ENCODE measurements at places on chromosomes 7 and 10.

- H3K36me3 ChIP-seq, result peaks cover 16% of the 10 kb centered on the region
- no peaks in the 10 kb centered on the region for H3K4me1 ChIP-seq
- no peak for DNase-seq
These were observed 64.3 kb downstream of the EZH2 start for GRCh38 chr7:148819697-148820360.

GRCh38 chr10:71747039-71747531 lies 26.2 kb downstream of the VSIR start:
- H3K4me1 ChIP-seq, result peaks cover 90% of the 10 kb centered on the region
- peak overlapping the region; percentile 90 for H3K27ac ChIP-seq
- H3K36me3 ChIP-seq, result peaks cover 67% of the 10 kb centered on the region
- no peaks in the 10 kb centered on the region for H3K27me3 ChIP-seq
- peak overlapping the region; percentile 71 for H3K4me3 ChIP-seq

GRCh38 chr7:101899616-101900015 lies 82.2 kb downstream of the CUX1 start:
- no peaks in the 10 kb centered on the region for H3K36me3 ChIP-seq
- H3K4me3 ChIP-seq, result no peak overlapping the region
- H3K4me1 ChIP-seq, result peaks cover 14% of the 10 kb centered on the region
- peak overlapping the region; percentile 68 for H3K27ac ChIP-seq
- DNase-seq, result no peak

- H3K4me3 ChIP-seq, result no peak overlapping the region
- no peak overlapping the region for H3K27ac ChIP-seq
- peaks cover 1% of the 10 kb centered on the region for H3K4me1 ChIP-seq
- no peak for DNase-seq
- H3K36me3 ChIP-seq, result no peaks in the 10 kb centered on the region
These were observed 280.2 kb downstream of the SNX13 start for GRCh38 chr7:17660116-17660515.

DNA sequence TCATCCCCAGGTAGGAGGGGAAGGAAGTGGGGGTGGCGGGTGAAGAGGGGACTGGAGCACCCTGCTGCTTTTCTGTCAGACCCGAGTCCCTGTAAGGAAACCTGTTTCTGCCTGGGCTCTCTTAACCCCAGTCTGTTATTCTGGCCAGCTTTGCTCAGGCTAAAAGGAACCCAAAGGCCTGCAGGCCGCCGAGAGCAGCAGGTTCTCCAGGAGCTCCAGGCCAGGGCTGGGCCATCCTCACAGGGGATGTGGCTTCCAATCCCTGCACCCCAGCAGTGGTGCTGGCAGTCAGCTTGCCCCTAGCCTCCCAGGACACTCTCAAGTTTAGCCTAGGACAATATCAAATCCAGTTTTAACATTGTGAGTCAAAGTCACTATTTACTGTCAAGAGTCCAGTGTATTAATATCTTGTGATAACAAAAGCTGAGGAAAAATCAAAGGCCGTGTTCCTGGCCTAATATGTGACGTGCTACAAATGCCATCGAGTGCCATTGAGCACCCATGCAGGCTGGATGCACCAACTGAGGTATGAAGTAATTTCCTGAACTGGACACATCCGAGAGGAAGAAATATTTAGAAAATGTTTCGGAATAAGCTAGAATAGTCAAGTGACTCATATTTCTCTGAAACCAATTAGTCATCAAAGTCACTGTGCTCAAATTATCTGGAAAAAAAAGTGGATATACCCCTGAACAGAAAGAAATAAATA lies 7.0 kb downstream of the PKD1L1 start:
- no peak overlapping the region for H3K4me3 ChIP-seq
- no peaks in the 10 kb centered on the region for H3K36me3 ChIP-seq
- DNase-seq, result no peak
- no peak overlapping the region for H3K27ac ChIP-seq

- peaks cover 6% of the 10 kb centered on the region for H3K4me1 ChIP-seq
- H3K4me3 ChIP-seq, result no peak overlapping the region
- no peak overlapping the region for H3K27ac ChIP-seq
- no peak for DNase-seq
- H3K27me3 ChIP-seq, result no peaks in the 10 kb centered on the region
These were observed 143.6 kb downstream of the ST7 start for GRCh38 chr7:117096942-117097341.
